ENCODE measurements at places on chromosomes 13 and 19.

DNA sequence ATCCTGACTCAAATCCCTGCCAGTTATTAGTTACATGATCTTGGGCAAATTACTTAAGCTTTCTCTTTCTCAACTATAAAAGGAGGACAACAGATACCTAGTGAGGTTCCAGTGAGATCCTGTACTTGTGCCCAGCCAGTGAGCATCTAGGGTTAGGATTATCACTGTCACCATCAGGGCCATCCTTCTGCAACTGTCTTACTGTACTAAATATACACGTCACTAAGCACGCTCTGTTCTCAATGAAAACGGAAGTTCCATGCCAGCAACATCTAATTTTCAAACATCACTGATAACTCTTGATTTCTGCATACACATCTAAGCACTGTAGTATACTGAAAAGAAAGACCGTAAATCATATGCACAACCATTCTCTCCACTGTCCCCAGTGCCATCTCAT lies 70.0 kb downstream of the FOXO1 start:
- no peak for DNase-seq

GRCh38 chr19:825897-826644 lies 1.6 kb upstream of the AZU1 start:
- DNase-seq, result no peak

GRCh38 chr13:110242615-110243014 lies 64.3 kb downstream of the COL4A1 start:
- no peak for DNase-seq

- DNase-seq, result no peak
Observed at GRCh38 chr19:3844596-3844995, 24.2 kb downstream of the ZFR2 start.

- DNase-seq, result no peak
Observed at GRCh38 chr19:18783958-18784785, 6.9 kb downstream of the COMP start.

- no peak for DNase-seq
Observed at GRCh38 chr13:71491010-71491409, 376.0 kb downstream of the DACH1 start.

DNA sequence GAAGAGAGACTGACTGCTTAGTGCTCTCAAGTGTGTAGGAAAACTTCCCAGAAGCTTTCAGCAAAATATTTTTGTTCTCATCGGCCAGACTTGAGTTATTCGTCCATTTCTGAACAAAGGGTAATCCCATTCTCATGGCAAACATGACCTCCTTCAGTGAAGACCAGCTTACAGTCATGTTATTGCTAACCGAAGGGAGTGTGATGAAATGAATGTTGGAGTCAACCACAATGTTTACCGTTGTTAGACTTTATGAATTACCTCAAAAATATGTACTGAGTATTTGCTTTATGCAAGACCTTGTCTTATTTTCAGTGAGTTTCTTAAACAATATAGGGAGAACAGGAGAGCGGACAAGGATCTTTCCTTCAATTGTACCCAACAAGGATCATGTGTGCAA lies 228.6 kb downstream of the LMO7 start:
- no peak for DNase-seq

DNA sequence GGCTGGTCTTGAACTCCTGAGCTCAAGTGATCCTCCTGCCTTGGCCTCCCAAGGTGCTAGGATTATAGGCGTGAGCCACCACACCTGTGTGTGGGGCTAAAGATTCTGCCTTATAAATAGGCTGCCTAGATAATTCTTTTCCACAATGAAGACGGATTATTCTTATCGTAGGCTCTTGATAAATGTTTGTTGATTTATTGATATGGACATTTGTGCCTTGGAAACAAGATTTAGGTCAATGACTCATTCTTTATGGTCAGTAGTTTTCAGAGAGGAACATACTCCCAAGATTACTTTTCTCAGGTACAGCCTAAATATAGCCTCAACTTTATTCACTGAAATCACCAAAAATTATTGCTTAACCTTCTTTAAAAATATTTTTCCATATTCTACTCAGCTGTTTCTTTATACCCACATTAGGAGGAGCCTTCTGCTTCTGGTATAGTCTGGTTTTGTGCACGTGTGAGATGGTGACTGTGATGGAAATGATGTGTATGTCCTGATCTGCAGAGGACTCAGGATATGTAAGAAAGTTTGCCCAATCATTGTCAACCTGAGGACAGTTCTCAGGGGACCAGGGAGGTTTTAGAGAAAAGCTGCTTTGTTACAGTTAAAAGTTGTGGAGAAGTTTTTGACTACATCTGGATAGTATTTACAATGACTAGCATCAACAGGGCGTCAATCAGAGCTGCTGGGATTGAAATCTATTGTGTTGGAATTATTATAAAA lies 208.9 kb downstream of the DNAJC15 start:
- no peak for DNase-seq

- DNase-seq, result no peak
Observed at GRCh38 chr19:36436531-36436930, 18.1 kb upstream of the ZFP82 start.

DNA sequence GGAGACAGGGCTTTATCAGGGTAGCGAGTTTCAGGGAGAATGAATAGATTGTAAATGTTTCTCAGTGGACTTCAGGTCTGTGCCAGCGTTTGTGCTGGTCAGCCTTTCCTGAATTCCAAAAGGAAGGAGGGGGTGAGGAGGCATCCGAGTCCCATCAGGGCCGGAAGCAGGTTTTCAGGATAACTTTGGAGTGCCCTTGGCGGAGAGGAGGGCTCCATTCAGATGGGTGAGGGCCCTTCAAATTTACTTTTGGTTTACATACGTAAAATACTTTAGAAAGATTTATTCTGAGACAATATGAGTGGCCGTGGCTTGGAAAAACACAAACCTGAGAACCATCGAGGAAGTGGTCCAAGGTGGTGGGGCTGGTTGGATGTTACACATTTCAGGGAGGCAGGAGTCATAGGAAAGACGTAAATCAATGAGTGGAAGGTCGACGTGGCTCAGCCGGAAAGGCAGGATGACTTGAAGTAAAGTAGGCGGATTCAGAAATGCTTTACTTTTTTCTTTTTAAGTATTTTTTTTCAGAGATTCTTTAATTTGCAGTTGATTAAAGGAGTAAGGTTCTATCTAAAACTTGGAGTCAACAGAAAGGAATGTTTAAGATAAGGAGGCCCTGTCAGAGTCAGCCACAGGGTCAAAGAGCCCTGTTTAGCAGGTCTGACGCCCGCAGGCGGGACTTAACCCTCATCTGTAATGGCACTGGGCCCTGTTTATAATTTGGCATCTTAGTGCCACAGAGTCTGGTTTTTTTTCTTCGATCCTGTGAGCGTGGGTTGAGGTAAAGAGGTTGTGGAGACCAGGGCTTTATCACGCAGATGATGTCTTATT lies 32.8 kb downstream of the ATP11A start:
- DNase-seq, result no peak

DNA sequence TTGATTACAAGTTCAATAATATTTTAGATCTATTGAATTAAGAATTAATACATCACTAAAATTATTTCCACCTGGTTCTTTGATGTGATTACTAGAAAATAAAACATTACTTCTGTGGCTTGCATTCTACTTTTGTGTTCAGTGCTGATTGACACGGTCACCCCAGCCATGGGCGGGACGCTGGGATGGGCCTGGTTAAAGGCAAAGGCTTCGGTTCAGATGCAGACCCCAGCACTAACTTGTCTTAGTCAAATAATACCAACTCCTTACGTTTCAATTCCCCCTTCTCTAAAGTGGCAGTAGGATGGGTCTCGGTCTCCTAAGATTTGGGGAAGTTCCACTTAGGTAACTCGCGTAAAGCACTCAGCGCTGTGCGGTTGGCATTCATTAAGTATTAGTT lies 144.9 kb downstream of the URI1 start:
- DNase-seq, result no peak

DNA sequence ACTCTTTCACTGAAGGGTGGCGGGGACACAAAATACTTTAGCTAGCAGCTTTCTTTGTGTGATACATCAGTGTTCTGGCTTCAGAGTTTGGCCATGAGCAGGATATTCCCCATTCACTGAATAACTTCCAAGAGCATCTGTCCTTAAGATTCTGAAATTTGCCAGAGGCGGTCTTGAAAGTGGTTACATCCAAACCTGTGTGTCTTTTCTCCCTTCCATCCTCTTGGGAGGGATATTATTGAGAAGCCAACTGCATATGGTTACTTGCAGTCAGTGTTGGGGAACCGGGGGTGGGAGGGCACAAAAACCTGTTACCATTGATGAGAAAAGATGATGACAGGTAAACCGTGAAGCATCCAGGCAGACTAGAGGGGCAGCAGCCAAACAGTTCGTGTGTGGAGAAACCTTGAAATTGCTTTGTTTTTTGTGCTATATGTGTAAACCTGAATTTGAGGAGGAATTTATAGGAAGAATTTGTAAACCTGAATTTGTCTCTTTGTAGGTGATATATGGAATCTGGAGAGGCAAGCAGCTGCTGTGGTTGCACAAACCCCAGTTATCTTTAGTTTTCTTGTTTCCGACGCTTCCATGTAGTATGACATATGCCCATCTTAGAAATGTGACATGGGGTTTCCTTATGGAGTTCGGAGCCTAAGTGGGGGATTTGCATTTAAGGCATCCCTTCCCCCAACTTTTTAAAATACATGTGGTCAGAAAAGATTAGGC lies 104.8 kb downstream of the WDFY2 start:
- no peak for DNase-seq

GRCh38 chr13:102131246-102131645 lies 270.6 kb downstream of the FGF14 start:
- DNase-seq, result no peak

DNA sequence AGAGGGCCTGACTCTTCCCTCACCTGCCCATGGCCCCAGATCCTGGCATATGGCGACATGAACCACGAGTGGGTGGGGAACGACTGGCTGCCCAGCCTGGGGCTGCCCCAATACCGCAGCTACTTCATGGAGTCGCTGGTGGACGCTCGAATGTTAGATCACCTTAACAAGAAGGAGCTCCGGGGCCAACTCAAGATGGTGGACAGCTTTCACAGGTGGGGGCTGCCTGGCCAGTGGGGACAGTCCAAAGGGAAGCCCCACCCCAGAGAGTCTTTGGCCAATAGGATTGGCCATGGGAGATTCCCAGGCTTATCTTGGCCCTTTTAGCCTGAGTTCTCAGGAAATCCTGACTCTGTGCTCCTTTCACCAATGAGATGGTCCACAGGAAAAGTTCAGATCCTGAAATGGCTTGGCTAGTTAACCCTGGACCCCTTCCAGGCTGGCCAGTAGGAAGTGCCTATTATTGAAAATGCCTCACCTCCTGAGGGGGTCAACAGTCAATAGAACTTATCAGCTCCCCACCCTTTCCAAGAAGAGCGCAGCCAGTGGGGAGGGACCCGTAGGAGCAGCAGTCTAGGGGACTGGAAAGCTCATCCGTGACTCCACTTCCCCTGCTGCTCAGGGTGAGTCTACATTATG lies 7.0 kb downstream of the HRC start:
- DNase-seq, result no peak

DNA sequence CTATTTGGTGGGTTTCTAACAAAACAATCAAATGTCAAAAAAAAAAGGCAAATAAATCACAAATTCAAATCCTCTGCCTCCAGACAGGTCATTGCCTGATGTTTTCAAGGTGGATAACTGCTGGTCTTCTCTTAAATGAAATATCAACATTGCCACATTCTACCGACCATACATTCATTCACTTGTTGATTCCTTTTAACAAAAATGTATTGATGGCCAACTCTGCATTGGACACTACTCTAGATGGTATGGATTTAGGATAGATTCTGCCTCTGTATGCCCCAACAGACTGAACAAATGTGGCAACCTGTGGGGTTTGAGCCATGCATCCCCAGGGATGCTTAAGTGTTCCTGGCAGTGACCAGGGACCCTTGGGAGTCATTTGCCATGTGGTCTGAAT lies 87.6 kb upstream of the STK24 start:
- no peak for DNase-seq
